Progenitor cell of endocrine pancreas (in vitro differentiated cells): ENCODE measurements at places on chromosomes 2 and 18.

DNA sequence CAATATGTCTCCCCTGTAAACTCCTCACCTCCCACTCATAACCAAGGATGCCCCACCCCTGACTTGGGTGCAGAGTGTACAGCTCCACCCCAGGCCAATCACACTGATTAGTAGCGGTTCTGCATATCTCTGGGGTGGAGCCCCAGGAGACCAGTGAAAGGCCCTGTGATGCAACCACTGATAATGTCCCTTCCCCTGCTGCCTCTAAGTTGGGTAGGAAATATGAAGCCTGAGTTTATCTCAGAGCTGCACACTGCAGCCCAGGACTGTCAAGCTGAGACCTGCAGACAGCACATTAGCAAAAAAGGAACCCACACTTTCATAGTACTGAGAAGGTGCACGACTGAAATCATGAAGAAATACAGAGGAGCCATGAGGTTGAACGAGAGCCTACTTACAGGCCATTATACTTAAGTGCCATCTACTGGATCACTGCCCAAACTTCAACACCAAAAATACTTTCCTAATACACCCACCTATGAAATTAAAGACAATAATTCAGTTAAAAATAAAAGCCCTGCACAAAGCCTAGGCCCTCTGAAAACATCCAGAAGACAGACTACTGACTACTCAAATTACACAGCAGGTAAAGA is 455.4 kb upstream of the LRRTM4 start:
- no peak for DNase-seq

DNA sequence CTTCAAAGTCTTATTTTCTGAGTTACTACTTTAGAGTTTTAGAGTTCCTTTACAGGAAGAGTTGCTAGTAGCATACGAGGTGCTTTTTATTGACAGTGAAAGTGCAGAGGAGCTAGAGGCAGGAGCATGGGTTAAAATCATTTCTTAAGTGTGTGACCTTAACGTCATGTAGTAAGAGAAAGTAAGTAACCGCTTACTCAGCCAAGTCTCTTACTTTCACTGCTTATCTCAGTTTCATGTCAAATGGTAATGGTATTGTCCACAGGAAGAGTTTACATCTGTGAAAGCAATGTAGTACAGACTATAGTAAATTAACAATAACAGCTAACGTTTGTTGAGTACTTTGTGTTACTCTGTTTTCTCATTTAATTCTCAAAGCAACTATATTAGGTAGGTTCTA is 12.6 kb downstream of the NDUFAF7 start:
- no peak for DNase-seq

GRCh38 chr2:232569541-232569940 is 19.1 kb downstream of the EIF4E2 start:
- no peak for DNase-seq

GRCh38 chr2:42813763-42814162 is 21.4 kb upstream of the HAAO start:
- DNase-seq, result no peak

DNA sequence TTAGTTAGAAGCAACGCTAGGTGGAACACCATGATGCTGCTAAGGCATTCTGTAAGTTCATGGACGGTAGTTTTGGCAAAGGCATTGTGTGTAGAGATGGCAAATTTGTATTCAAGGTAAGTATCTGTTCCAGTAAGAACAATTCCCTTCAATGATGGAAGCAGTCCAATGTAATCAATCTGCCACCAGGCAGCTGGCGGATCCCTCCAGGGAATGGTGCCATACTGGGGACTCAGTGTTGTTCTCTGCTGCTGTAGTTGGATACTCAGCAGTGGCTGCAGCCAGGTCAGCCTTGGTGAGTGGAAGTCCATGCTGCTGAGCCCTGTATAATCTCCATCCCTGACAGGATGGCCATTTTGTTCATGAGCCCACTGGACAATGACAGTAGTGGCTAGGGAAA is 62.8 kb downstream of the ARL6IP6 start:
- DNase-seq, result no peak

- DNase-seq, result no peak
Measured at GRCh38 chr2:165008730-165009315, 53.5 kb upstream of the SLC38A11 start.

DNA sequence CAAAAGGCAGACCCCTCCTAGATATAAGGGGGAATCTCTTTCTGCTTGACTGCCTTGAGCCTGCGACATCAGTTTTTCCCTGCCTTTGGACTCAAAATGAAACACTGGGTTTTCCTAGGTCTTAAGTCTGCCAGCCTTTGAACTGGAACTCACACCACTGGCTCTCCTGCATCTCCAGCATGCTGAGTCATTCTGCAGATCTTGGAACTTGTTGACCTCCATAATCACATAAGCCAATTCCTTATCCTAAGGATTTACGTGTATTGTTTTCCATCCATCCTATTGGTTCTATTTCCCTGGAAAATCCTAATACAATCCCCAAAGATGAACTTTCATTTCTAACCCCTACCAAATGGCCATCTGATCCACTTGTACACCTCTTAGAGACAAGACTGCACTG is 88.0 kb downstream of the AFF3 start:
- DNase-seq, result no peak

GRCh38 chr18:12449051-12449785 is 41.5 kb downstream of the PRELID3A start:
- DNase-seq, result no peak

GRCh38 chr2:181130686-181131085 is 150.3 kb downstream of the UBE2E3 start:
- no peak for DNase-seq

GRCh38 chr2:131673400-131674173 is 145.9 kb downstream of the CCDC74A start:
- DNase-seq, result peak; percentile 75

- DNase-seq, result no peak
Measured at GRCh38 chr2:196268538-196269338, 97.4 kb upstream of the STK17B start.

- no peak for DNase-seq
Measured at GRCh38 chr18:26536032-26536431, 12.3 kb downstream of the KCTD1 start.

GRCh38 chr2:109409321-109410038 is 204.3 kb downstream of the SEPTIN10 start:
- no peak for DNase-seq

- DNase-seq, result no peak
Measured at GRCh38 chr18:43571078-43571689, 293.9 kb upstream of the SYT4 start.
